Heart left ventricle (tissue), 16 donors: ENCODE measurements at places on chromosomes 12 and 14. TPM values are rescaled to one million over a fixed set of nuclear protein-coding genes. Genes with fewer than 3 reads are reported as not detected.
A peak's percentile ranks its signal among the peaks of the same experiment; 100 is the strongest.

DNA sequence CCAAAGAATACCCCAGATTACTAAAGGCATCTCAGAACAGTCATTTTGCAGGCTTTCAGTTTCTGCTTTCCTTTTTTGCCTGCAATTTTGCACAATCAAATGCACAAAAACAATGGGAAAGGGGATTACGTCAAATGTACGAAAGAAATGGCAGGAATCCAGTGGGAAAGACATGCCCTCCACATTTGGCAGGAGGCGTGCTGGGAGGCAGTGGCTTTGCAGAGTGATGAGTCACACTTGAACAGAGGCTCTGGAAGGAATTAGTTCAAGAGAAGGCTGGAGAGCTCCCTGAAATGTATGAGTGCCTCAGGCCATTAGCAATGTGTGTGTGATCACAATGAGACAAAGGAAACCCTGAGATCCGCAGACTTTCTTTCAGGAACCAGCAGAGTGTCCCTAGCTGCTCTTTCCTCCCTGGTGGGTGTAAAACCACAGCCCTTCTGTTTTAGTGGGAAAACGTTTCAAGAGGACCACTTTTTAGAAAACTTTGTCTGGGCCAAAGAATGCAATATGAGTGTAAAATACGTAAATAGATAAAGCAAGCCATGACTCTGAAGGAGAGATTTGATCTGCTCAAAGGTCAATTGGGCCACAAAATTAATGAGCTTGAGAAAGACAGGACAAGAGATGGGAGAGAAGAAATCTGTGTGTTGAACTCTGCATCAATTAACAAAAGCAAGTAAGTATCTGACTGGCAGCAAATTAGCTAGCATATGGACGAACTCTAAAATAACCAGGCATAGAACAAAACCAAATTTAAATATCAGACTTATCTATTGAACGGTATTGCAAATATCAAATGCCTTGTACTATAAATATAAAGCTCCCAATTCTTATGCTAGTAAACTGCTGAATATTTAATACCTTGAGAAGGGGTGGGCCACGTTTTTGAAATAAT lies 155.4 kb upstream of the PDE3A start:
- H3K27me3 ChIP-seq, result no peaks in the 10 kb centered on the region
- H3K4me3 ChIP-seq, result no peak overlapping the region
- peak overlapping the region; percentile 84 for H3K27ac ChIP-seq
- H3K36me3 ChIP-seq, result no peaks in the 10 kb centered on the region
- DNase-seq, result peak; percentile 91

DNA sequence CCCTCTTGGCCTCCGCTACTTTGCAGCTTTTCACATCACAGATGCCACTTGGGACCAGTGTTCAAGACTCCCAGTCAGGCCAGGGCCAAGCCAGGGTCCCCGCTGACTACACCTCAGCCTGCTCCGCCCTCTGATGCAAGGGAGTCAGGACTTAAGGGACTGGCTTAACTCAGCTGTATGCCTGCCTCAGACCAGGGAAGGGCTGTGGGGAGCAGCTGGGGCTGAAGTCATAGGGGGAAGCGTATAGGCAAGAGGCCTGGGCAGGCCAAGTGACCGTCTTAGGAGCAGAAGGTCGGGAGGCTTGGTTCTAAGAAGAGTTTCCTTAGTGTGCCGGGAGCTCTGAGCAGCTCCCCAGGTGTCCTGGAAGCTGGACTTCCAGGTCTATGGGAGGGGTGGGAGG lies 21.9 kb downstream of the KDM2B start:
- H3K4me3 ChIP-seq, result no peak overlapping the region
- no peaks in the 10 kb centered on the region for H3K36me3 ChIP-seq
- H3K27me3 ChIP-seq, result no peaks in the 10 kb centered on the region
- H3K4me1 ChIP-seq, result no peaks in the 10 kb centered on the region
- no peak overlapping the region for H3K27ac ChIP-seq
- no peak for DNase-seq

DNA sequence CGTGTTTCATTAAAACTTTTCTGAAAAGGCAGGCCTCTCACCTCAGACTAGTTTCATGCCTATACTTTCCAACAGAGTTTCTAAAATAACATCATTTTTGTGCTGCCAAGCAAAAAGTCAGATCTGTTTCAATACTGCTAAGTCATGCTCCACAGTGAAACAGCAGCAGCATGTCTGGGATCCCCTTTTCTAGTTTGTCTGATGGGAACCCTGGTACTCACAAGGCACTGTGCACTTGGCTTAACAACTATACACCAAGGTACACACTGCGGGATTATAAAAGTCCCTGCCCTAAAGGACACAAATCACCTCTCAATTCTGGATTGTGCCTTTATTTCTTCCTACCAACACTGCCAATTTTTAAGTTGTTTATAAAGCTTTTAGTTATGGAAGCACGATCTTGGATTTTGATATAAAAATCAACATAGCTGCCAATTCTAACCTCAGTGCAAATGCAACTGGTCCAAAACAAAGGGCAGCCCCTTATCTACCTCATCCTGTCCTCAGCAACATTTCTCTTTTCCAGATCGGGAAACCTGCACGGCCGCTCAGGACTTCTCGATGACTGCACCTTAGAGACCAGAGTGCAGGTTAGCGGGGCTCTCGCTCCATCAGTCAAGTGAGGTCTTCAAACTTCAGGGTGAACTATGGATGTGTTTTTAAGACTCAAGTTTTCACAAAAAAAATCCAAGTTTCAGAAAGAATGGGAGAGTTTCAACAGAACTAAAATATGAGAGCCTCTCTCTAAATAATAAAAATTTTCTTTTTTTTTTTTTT lies 1.7 kb upstream of the EIF5 start:
- peaks cover 16% of the 10 kb centered on the region for H3K4me1 ChIP-seq
- DNase-seq, result no peak
- H3K36me3 ChIP-seq, result peaks cover 21% of the 10 kb centered on the region
- H3K27ac ChIP-seq, result peak overlapping the region; percentile 100
- peak overlapping the region; percentile 95 for H3K4me3 ChIP-seq
- no peaks in the 10 kb centered on the region for H3K27me3 ChIP-seq

- no peak for DNase-seq
- H3K4me1 ChIP-seq, result no peaks in the 10 kb centered on the region
- H3K27me3 ChIP-seq, result no peaks in the 10 kb centered on the region
- no peaks in the 10 kb centered on the region for H3K36me3 ChIP-seq
Observed at GRCh38 chr12:25121110-25121509, 73.8 kb downstream of the DNAI7 start.

GRCh38 chr14:103329401-103330347 lies 4.4 kb upstream of the EIF5 start:
- no peaks in the 10 kb centered on the region for H3K36me3 ChIP-seq
- H3K4me1 ChIP-seq, result peaks cover 10% of the 10 kb centered on the region
- H3K4me3 ChIP-seq, result no peak overlapping the region

DNA sequence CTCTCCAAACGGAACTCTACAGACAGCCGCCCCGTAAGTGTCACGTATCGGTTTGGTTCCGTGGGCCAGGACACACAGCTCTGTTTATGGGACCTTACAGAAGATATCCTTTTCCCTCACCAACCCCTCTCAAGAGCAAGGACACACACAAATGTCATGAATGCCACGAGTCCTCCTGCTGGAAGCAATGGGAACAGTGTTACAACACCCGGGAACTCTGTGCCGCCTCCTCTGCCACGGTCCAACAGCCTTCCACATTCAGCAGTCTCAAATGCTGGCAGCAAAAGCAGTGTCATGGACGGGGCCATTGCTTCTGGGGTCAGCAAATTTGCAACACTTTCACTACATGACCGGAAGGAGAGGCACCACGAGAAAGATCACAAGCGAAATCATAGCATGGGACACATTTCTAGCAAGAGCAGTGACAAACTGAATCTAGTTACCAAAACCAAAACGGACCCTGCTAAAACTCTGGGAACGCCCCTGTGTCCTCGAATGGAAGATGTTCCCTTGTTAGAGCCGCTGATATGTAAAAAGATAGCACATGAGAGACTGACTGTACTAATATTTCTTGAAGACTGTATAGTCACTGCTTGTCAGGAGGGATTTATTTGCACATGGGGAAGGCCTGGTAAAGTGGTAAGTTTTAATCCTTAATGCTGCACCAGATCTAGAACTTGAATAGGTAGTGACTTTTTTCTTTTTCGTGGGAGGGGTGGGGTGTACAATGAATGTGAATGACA lies 69.7 kb downstream of the WDR20 start:
- H3K4me3 ChIP-seq, result no peak overlapping the region
- H3K27ac ChIP-seq, result no peak overlapping the region
- no peaks in the 10 kb centered on the region for H3K4me1 ChIP-seq
- no peaks in the 10 kb centered on the region for H3K27me3 ChIP-seq
- no peak for DNase-seq

- H3K27me3 ChIP-seq, result no peaks in the 10 kb centered on the region
- H3K27ac ChIP-seq, result no peak overlapping the region
- H3K36me3 ChIP-seq, result no peaks in the 10 kb centered on the region
- DNase-seq, result no peak
- peaks cover 5% of the 10 kb centered on the region for H3K4me1 ChIP-seq
- no peak overlapping the region for H3K4me3 ChIP-seq
Observed at GRCh38 chr14:33484264-33484663, 466.6 kb downstream of the EGLN3 start.

DNA sequence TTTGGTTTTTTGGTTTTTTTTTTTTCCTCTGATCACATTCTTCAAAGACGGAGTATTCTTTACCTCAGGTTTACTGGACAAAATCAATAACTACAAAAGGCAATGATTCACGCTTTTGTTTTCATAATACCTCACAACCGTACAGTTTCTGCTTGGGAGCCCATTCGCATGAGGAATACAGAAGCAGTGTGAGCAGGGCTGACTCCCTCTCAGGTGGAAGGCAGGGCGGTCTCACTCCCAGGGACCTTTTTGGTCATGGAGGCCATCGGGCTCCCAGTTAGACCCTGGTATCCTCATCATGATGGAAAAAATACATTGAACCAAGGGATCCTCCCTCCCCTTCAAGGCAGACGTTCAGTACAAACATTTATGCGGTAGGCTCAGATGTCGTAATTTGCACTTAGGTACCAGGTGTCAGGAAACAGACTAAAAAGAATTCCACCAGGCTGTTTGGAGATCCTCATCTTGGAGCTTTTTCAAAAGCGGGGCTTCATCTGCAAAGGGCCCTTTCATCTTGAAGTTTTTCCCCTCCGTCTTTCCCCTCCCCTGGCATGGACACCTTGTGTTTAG lies 19.0 kb upstream of the TIGAR start:
- H3K4me3 ChIP-seq, result no peak overlapping the region
- H3K36me3 ChIP-seq, result no peaks in the 10 kb centered on the region
- H3K27me3 ChIP-seq, result no peaks in the 10 kb centered on the region

DNA sequence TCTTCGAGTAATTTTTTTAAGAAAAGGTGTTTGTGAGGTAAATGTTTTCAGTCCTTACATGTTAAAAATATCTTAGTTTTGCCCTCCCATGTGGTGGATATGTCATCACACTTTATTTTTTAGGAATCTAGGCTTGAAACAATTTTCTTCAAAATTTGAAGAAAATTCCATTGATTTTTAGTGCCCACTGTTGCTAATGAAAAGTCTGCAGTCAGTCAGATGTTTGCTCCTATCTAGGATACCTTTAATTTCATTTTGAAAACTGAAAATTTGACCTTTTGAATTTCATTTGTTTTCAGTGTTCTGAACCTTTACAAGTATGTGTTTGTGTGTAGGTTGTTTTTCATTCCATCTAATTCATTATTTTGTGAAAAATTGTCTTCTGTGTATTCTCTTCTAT lies 105.4 kb downstream of the LRRK2 start:
- no peak overlapping the region for H3K4me3 ChIP-seq
- no peak for DNase-seq
- no peaks in the 10 kb centered on the region for H3K4me1 ChIP-seq
- H3K27me3 ChIP-seq, result no peaks in the 10 kb centered on the region
- H3K27ac ChIP-seq, result no peak overlapping the region
- peaks cover 55% of the 10 kb centered on the region for H3K36me3 ChIP-seq

DNA sequence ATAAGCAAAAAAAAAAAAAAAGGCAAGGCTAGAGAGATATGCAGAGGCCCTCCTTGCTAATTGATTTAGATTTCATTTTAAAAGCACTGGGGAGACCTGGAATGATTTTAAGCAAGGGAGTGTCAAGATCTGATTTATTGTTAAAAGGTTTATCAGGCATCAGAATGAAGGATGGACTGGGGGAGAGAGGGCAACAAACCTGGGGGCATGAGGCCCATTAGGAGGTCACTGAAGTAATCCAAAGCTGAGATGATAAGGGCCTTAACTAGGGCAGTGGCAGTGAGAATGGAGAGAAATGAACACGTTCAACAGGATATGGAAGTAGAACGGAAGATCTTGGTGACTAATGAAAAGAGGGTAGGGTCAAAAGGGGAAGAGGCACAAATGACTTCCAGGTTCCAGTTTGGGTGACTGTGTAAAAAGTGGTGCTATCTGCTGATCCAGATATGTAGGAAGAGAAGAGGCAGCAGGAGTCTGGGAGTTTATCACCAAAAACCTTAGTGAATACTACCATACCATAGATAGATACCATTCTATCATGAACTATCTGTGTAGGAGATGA lies 24.0 kb downstream of the KITLG start:
- H3K27me3 ChIP-seq, result no peaks in the 10 kb centered on the region
- H3K36me3 ChIP-seq, result no peaks in the 10 kb centered on the region
- peak overlapping the region; percentile 12 for H3K27ac ChIP-seq

DNA sequence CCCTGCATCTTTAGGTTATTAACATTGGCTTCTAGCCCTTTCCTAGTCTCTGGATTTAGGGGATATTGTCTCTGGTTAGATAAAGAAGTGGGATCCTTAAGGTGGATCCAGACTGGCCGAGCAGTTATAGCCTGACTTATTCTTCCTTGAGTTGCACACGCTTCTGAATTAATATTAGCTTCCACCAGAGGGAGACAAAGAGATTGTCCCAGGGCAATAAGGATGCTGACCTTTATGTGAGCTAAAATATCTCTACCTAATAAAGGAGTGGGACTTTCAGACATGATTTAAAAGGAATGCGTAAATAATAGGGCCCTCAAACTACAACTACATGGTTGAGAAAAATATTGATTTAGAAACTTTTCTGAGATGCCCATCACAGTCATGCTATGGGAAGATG lies 139.7 kb downstream of the SLCO1B3 start:
- H3K27me3 ChIP-seq, result no peaks in the 10 kb centered on the region
- H3K4me3 ChIP-seq, result no peak overlapping the region
- no peaks in the 10 kb centered on the region for H3K4me1 ChIP-seq
- H3K36me3 ChIP-seq, result no peaks in the 10 kb centered on the region
- no peak overlapping the region for H3K27ac ChIP-seq

GRCh38 chr12:71782017-71782416 lies 27.4 kb downstream of the RAB21 start:
- no peak overlapping the region for H3K27ac ChIP-seq
- H3K4me3 ChIP-seq, result no peak overlapping the region
- no peaks in the 10 kb centered on the region for H3K4me1 ChIP-seq
- H3K36me3 ChIP-seq, result peaks cover 83% of the 10 kb centered on the region
- DNase-seq, result no peak

Gene FAM90A1
- total RNA-seq, result not detected

Gene FBXW8
- total RNA-seq, result 9.1 TPM

Gene LMO3
- total RNA-seq, result 2.4 TPM

Gene AMHR2
- not detected for total RNA-seq

Gene CCDC184
- total RNA-seq, result 0.25 TPM

Gene LRP1-AS
- not detected for total RNA-seq

Gene INHBE
- total RNA-seq, result not detected

Gene TAS2R42
- total RNA-seq, result not detected

Gene MYF6
- total RNA-seq, result not detected

Gene LRFN5
- total RNA-seq, result 0.91 TPM

Gene NEUROD4
- not detected for total RNA-seq
